Breast epithelium (tissue), 4 donors: ENCODE measurements at places on chromosomes 6 and 20. TPM values are rescaled to one million over a fixed set of nuclear protein-coding genes. Genes with fewer than 3 reads are reported as not detected.

The PLEKHG1 gene
- 77.0 TPM for total RNA-seq

DNA sequence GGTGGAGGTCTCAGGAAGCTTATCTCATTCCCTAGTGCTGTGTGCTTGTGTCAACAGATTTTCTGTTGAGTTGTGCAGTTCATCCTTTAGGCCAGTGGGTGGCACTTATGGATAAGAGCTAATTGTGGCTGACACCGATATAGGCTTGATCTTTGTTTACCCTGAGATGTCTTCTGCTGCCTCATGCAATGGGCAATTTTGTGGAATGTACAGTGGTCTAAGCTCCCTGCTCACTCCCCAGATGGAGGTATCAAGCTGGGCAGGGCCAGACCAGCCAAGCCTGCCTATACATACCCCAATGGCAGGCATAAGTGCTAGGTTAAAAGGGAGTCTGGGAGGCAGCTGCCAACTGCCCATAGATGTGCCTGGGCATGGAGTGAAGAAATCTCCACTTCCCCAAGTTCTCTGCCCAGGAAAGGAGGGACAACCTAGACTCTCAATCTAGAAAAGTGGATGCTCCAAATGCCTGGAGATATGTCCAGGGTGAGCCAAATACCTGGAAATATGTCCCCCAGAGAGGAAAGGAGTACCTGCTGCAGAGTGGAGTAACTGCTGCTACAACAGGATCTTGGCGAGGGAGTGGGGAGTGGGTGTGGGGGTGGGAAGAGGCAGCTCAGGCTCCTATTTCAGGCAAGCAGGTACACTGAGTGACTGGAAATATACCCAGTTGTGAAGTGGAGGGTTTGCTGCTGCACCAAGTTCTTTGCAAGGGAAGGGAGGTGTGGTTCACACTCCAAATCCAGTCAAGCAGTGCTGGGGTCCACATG, 53.2 kb upstream of the ARG1 start:
- no peaks in the 10 kb centered on the region for H3K36me3 ChIP-seq
- DNase-seq = no peak
- H3K27ac ChIP-seq = no peak overlapping the region
- H3K4me1 ChIP-seq = no peaks in the 10 kb centered on the region
- H3K27me3 ChIP-seq = no peaks in the 10 kb centered on the region

GRCh38 chr6:31352683-31353383, 4.1 kb downstream of the HLA-B start:
- no peaks in the 10 kb centered on the region for H3K27me3 ChIP-seq
- no peaks in the 10 kb centered on the region for H3K4me1 ChIP-seq
- H3K4me3 ChIP-seq = no peak overlapping the region
- H3K36me3 ChIP-seq = no peaks in the 10 kb centered on the region
- no peak overlapping the region for H3K27ac ChIP-seq
- no peak for DNase-seq

GRCh38 chr20:36153736-36154699, 522 bp upstream of the EPB41L1 start:
- H3K27me3 ChIP-seq = no peaks in the 10 kb centered on the region
- H3K4me3 ChIP-seq = peak overlapping the region; percentile 94
- H3K4me1 ChIP-seq = no peaks in the 10 kb centered on the region

DNA sequence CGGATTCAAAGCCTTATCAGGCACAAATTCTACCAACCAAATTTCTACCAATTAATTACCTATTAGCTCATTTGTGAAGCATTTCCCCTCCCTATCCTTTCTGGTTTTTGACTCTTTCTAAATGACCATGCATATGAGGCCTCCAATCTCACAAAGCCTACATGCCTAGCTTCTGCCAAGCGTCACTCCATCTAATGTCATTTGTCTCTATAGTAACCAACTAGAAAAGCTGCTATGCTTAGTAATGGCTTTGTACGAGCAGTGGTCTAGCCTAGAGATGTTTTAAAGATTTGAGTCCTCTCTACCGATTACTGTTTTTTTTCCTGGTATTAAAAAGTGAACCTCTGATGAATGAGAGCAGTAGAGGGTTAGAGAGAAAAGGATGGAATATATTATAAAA, 4.8 kb upstream of the ASF1A start:
- peaks cover 13% of the 10 kb centered on the region for H3K4me1 ChIP-seq
- H3K36me3 ChIP-seq = no peaks in the 10 kb centered on the region
- H3K27ac ChIP-seq = no peak overlapping the region
- H3K27me3 ChIP-seq = no peaks in the 10 kb centered on the region
- H3K4me3 ChIP-seq = no peak overlapping the region
- DNase-seq = no peak

The ECT2L gene
- total RNA-seq = 0.16 TPM

The CST4 gene
- not detected for total RNA-seq

The PRPH2 gene
- total RNA-seq = 0.59 TPM

DNA sequence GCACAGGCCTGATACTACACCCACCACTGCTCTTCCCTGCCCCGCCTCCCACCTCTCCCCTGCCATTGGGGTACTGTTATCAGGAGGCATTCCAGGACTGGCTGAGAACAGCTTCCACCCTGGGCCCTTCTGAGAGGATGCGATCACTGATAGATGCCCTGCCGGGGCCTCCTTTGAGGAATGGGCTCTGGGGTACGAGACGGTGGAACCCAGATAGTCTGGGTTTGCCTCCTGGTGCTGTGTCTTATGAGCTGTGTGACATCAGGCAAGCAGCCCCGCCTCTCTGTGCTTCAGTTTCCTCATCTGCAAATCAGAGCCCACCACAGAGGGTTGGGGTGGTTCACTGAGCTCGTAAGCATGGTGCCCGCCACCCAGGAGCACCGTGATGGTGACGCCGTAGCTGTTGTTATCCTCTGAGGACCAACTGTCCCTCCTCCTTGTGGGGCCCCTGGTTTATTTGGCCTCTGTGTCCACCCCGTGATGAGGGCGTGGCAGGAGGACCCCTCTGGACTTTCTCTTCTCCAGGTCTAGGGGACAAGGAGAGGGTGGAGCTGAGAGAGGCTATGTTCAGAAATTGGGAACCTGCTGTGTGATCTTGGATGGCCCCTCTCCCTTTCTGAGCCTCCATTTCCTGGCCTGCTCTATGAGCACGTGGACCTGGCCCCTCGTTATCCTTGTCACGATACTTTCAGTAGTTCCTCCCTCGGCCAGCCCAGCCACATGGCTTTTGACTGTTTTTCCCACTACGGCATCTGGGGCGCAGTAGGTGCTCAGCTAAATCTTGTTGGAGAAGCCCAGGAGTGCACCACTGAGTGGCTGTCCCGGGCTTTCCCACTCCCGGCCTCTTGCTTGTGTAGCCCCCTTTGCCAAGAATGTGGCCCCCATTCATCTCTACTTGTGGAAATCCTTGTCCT, 18.3 kb downstream of the SRC start:
- no peaks in the 10 kb centered on the region for H3K36me3 ChIP-seq
- no peaks in the 10 kb centered on the region for H3K4me1 ChIP-seq
- H3K27ac ChIP-seq = no peak overlapping the region
- H3K4me3 ChIP-seq = no peak overlapping the region
- no peak for DNase-seq

The BHLHE23 gene
- not detected for total RNA-seq

- DNase-seq = no peak
- no peaks in the 10 kb centered on the region for H3K4me1 ChIP-seq
- H3K36me3 ChIP-seq = no peaks in the 10 kb centered on the region
- no peaks in the 10 kb centered on the region for H3K27me3 ChIP-seq
- no peak overlapping the region for H3K27ac ChIP-seq
- H3K4me3 ChIP-seq = no peak overlapping the region
Measured at GRCh38 chr6:144951730-144952437, 666.7 kb downstream of the UTRN start.

DNA sequence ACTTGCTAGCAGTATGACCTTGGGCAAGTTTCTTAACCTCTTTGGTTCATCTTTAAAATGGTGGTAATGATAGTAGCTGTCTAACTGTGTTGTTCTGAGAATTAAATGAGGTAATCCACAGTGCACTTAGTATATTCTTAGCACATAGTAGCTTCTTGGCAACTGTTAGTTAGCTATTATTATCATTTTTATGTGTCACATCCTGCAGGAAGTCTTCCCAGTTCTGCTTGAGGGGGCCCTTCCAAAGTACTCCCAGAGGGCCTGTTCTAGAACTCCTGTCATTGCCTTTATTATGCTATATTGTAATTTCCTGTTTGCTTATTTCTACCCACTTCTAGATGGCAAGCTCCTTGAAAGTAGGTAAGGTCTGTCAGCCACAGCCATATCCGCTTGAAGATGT, 30.6 kb downstream of the ANKS1A start:
- H3K27me3 ChIP-seq = no peaks in the 10 kb centered on the region
- no peaks in the 10 kb centered on the region for H3K36me3 ChIP-seq
- H3K4me1 ChIP-seq = no peaks in the 10 kb centered on the region
- H3K27ac ChIP-seq = no peak overlapping the region
- H3K4me3 ChIP-seq = no peak overlapping the region

DNA sequence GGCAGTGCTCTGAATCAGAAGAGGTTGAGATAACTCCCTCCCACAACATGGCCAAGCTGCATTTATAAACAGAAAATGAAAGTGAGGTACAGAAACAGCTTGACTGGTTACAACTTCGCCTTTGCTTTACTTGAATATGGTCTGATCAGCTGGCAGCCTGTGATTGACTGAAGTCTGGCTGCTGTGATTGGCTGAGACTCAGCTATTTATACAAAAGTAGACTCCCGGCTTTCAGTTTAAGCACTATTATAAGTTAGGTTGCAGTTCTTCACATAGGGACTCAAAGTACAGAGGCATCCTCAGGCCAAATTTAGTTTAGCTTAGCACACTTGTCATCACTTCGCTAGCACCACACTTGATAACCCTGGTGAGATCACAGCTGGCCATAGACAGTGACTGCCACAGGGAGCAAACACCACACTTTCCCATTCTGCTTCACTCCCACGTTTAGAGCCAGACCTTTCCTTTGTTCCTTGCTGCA, 362.6 kb downstream of the EPM2A start:
- no peaks in the 10 kb centered on the region for H3K4me1 ChIP-seq
- H3K27ac ChIP-seq = no peak overlapping the region
- no peaks in the 10 kb centered on the region for H3K27me3 ChIP-seq
- H3K4me3 ChIP-seq = peak overlapping the region; percentile 39

The ENTPD6 gene
- 71.1 TPM for total RNA-seq

DNA sequence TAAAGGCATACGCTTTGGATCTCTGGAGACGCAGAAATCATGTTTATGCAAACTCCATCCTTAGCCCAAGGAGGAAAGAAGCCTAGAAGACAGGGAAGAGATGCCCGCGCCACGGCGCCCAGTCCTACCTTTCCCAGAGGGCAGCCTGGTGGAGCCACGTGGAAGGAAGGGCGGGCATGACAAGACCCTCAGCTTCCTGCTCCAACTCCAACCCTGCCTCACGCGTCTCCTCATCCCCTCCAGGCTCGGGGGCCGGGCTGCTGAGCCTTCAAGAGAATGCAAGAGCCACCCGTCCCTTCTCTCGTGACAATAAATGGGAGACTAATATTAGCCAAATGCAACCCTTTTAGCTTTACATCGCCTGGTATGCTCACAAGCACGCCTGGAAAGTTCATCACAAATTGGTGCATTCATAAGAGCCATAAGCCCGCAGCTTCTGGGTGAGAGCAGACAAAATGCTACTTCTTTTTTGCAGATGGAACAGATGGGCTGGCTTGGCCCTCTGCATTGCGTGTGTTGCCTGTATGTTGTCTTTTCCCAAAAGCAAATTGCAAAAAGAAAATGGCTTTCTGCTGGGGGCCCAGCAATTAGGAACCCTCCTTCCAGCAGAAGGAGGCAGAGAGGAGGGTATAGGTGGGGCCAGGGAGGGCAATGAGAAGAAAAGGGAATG, 8.2 kb upstream of the NTSR1 start:
- H3K27me3 ChIP-seq = no peaks in the 10 kb centered on the region
- no peak overlapping the region for H3K4me3 ChIP-seq
- no peak for DNase-seq
- H3K27ac ChIP-seq = no peak overlapping the region

DNA sequence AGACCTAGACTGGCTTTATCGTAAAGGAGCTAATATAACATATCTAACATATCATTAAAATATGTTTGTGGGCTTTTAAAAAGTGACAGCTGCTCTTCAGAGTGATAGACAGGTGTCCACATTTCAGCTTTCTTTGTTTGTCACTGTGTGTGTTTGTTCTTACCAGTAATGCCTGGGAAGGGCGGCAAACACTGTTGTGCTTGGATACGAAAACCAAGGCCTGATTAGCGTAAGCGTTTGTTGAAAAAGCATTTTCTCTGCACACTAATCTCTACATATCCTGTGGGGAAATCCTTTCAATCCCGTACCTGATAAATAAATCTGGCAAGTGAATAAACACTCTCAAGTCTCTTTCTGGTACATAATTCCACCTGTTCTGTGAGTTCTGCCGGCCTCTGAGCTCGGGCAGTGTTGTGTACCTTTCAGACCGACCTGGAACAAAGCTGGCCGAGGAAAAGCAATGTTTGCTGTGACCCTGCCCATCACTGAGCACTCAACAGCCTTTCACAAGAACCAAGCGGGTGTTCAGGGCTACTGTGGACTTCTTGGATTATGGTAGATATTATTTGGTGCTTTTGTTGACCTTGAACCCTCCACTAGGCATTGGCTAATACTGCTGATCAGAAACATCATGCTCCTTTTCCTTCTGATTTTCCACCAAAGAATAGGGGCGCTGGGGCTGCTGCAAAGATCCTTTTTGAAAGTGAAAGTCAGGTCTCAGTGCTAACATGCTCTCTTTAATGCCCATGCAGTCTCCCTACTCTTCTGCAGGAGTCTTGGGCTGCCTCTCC, 100.4 kb downstream of the CD83 start:
- no peaks in the 10 kb centered on the region for H3K36me3 ChIP-seq
- H3K4me1 ChIP-seq = no peaks in the 10 kb centered on the region
- no peak overlapping the region for H3K27ac ChIP-seq
- no peak for DNase-seq

- no peaks in the 10 kb centered on the region for H3K36me3 ChIP-seq
- no peak for DNase-seq
- H3K4me1 ChIP-seq = no peaks in the 10 kb centered on the region
- peak overlapping the region; percentile 33 for H3K4me3 ChIP-seq
Measured at GRCh38 chr20:63056236-63057170, 49.7 kb upstream of the BHLHE23 start.

DNA sequence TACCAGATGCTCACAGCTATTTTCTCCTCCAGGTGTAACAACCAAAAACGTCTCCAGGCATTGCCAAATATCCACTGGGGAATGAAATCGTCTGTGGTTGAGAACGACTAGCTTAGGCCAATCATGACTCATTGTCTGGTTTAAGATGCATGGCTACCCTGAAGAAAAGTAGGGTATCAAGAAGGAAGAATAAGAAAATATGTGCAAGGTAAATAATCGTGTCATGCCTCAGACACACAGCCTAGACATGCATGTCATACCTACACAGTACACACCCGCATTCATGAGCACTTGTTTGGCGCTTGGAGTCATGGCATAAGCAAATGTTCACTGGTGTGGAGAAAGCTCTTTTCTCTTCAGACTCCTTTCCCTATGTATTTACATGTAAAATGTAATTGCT, 745.7 kb downstream of the MAFB start:
- H3K27me3 ChIP-seq = no peaks in the 10 kb centered on the region
- no peaks in the 10 kb centered on the region for H3K4me1 ChIP-seq
- no peak overlapping the region for H3K27ac ChIP-seq
- no peak overlapping the region for H3K4me3 ChIP-seq

DNA sequence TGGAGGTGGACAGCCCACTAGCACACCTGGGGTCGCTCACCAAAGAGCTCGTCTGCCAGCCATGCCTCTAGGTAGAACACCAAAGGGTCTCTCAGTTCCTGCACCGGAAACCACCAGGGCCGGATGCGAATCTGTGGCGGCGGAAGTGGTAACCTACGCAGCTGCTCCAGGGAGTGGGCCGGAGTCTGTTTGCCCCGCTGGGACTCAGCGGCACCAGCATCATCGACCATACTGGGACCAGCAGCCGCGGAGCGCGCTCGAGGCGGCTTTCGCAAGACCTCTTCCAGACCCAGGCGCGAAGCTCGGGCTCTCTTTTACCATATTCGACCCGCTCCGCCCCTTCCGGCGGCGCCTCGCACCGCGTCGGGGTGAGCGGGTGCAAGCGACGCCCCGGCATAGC, at the start of gene OOEP:
TSS of gene OOEP (minus strand) at position 335 of the 400 bp plus-strand sequence. CDS start at position 230, 105 bp downstream.
- no peaks in the 10 kb centered on the region for H3K27me3 ChIP-seq
- H3K4me1 ChIP-seq = no peaks in the 10 kb centered on the region
- no peaks in the 10 kb centered on the region for H3K36me3 ChIP-seq
- H3K27ac ChIP-seq = no peak within 1 kb of the TSS

The GPANK1 gene
- 16.2 TPM for total RNA-seq
